ENCODE measurements at places on chromosomes 4 and X. TPM values are rescaled to one million over a fixed set of nuclear protein-coding genes. Genes with fewer than 3 reads are reported as not detected.

DNA sequence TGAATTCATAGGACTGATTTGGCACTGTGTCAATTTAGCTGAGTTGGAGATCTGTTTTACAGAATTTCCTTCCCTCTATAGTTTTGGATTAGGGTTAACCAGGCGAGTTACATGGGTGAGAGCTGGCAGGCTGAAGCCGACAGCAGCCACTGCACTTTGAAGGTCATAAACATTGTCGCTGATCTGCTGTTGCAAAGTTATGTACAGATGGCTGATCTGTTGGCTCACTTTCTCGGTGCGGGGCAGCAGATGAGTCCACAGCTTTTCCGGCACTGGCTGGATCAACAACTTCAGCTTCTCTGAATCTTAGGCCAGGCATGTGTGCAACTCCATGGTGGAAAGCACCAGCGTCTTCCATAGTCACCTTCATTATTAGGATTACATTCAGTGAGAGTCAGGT, 173.7 kb downstream of the GPAT3 start:
- DNase-seq = no peak

DNA sequence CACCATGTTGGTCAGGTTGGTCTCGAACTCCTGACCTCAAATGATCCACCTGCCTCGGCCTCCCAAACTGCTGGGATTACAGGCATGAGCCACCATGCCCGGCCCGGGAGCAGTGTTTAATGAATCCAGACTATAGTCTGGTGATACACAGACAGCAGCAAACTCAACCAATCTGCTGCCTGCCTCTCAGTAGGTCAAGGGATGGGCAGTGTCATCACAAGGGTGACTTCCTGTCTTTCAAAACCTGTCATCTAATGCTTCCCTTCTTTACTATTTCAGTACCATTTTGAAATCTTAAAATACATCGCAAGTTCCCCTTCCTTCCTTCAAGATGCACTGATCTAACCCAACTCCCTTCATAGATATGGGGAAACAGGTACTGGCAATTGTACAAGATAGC, 8.4 kb downstream of the RPL39 start:
- DNase-seq = no peak

- no peak for DNase-seq
Measured at GRCh38 chr4:128879971-128880370, 70.5 kb downstream of the JADE1 start.

DNA sequence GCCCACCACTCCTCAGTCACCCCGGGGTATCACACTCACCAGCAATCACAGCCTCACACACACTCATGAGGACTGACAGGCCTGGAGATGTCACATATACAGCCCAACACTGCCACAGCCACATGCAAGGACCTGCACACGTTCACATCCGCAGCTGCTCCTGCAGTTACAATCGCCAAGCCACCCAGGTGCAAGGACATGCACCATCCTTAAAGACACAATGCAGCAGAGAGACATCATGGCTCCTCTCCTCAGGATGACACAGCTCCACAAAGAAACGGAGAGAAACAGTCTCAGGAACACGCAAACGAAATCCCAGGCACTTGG, 1.1 kb downstream of the PCSK1N start:
- DNase-seq = no peak

- no peak for DNase-seq
Measured at GRCh38 chrX:74450803-74451449, 29.6 kb downstream of the SLC16A2 start.

DNA sequence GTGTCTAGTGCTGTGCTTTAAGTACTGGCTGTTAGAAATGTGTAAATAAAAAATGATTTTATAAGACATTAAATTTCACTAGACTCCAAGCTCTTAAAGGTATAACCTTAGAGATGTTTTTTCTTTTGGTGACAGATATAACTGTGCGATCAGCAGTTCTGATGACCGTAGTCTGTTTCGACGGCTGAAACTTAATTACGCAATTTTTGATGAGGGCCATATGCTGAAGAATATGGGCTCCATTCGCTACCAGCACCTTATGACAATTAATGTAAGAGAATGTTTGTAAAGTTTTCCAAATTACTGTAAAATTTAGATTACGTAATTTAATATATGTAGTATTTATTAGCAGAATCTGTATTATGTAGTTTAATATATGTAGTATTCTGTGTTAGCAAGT, 66.4 kb downstream of the HPGDS start:
- DNase-seq = no peak

GRCh38 chrX:103773445-103773844, 3.2 kb upstream of the PLP1 start:
- no peak for DNase-seq

DNA sequence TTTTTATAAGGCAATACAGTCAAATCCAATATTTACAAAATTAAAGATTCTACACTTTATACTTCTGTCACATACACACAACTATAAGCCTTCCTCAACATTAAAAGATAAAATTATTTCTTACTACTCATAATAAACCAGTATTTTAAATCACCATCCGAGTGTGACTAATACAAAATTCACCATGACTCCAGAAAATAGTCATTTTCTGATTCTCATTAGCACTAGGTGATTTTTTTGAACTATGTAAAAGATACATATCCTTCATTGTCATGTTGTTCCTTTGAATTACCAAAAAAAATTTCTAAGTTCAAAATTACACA, 646 bp upstream of the SLC7A11 start:
- DNase-seq = no peak

The LETM1 gene
- 106 TPM for total RNA-seq

The NLRP2B gene
- not detected for total RNA-seq

The CT47B1 gene
- total RNA-seq = not detected

The CT45A3 gene
- not detected for total RNA-seq

The ALB gene
- not detected for total RNA-seq

The CHRNA9 gene
- total RNA-seq = not detected
